ENCODE measurements at places on chromosomes 2 and 18. TPM values are rescaled to one million over a fixed set of nuclear protein-coding genes. Genes with fewer than 3 reads are reported as not detected.

GRCh38 chr18:79355433-79356335 is 40.0 kb upstream of the NFATC1 start:
- no peak for DNase-seq

DNA sequence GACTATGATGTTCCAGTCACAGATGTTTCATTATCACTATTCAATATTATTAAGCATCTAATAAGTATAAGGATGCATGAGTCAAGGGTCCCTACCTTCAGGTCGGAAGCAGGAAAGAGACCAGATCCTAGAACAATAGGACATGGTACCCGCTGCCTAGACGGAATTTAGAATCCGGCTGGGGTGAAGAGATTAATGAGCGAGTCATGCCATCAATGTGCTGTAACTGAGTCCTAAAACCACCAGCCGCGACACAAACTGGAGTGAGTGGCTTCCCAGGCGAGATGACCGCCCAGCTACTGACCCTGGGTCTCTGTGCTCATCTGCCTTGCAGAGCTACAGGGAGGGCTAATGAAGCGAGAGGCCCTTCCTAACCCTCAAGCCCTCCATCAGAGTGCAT is 73.6 kb downstream of the DNMT3A start:
- no peak for DNase-seq

DNA sequence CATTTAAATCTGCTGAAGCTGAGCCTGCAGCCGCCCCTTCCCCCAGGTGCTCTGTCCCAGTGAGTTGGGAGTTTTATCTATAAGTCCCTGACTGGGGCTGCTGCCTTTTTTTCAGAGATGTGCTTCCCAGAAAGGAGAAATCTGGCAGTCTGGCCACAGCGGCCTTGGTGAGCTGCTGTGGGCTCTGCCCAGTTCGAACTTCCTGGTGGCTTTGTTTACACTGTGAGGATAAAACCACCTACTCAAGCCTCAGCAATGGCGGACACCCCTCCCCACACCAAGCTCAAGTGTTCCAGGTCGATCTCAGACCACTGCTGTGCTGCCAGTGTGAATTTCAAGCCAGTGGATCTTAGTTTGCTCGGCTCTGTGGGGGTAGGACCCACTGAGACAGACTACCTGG is 97.3 kb downstream of the ACAA2 start:
- no peak for DNase-seq

DNA sequence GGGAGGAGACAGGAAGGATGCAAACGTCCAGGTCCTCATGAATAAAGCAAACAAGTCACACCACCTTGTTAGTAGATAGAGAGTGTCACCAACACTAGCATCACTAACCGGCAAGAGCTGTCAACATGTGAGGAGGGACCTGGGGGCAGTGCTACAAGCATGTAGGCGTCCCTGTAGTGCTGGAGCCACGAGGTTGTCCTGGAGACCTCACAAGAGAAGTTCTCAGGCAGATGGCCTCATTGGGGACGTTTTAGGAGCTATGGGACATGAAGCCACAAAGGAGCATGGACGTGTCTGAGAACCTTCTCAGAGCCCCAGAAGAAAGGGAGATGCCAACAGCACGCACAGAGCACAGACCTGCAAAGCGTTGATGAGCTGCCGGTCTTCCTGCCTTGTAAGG is 70.0 kb downstream of the COL6A3 start:
- no peak for DNase-seq

DNA sequence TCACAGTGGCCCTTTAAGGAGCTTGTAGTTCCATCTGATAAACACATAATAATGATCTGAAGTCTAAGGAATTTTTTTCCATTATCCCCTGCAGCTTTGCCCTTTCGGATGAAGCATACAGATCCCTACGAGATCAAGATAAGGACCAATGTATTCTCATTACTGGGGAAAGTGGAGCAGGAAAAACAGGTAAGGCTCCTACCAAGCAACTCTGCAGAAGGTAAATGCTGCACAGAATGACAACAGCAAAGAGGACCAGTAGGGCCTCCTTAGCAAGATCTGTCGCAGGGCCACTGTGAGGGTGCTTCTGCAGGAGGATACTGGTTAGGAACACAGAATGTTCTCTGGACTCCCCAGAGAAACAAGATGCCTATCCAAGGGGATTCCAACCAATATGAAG is 84.6 kb downstream of the MYO1B start:
- DNase-seq, result no peak

DNA sequence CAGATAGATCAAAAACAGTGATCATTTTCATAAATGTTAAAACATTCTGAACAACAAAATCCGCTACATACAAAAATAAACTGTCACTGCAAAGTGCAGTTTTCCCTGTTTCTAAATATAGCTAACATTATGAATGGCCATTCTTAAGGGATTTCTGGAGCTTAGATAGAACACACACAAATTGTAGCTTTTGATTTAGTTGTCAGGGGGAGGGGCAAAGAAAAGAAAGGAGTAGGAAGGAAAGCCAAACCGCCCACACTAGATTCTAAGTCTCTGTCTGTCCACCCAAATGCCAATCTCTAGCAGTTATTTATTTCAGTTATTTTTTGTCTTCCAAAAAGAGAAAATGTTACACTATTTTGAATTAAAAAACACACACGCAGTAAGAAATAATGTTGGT is 182.4 kb downstream of the CDH2 start:
- no peak for DNase-seq

GRCh38 chr2:44063033-44063432 is 67.2 kb upstream of the LRPPRC start:
- no peak for DNase-seq

DNA sequence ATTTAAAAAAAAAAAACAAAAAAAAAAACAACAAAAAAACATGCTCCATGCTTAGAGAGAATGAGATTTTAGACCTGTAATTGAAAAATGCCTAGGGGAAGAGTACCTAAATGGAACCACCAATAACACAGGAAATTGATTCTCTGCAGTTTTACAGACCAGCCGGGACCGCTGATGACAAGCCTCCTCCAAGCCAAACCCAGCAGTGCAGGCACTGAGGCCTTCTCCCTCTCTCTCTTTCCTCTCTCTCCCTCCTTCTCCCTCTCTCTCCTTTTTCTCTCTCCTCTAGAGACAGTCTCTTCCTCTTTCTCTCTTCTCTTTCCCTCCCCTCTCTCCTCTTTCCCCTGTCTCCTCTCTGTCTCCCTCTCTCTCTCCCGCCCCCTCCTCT is 228.8 kb upstream of the COPS8 start:
- no peak for DNase-seq

- DNase-seq, result peak; percentile 33
Observed at GRCh38 chr2:174561283-174561971, 36.2 kb downstream of the WIPF1 start.

GRCh38 chr2:231568098-231568784 is 24.4 kb upstream of the TEX44 start:
- no peak for DNase-seq

DNA sequence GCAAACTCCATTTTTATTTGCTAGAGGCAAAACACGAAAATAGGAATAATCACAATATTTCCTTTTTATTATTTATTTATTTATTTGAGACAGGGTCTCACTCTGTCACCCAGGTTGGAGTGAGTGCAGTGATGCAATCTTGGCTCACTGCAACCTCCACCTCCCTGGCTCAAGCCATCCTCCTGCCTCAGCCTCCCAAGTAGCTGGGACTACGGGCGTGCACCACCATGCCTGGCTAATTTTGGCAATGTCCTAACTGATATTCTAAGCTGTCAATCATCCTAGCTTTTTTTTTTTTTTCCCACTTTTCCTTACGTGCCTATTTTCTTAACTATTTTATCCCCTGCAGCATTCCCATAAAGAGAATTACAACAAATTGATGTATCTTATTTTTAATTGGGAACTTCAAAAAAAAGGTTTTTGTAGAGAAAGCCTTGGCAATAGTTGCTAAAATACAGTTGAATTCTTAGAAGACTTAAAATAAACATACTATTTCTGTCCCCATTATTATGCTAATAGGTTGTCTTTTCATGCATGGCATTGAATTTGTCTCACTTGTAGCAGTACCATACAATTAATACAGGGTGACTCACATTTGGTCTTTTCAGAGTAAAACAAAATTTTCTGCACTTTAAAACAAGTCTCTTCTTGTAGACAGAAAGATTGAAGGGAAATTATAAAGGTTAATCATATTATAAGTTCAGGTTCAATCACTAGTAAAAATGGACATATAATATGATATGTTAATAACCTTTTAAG is 153.5 kb downstream of the SLC39A10 start:
- DNase-seq, result no peak

- no peak for DNase-seq
Observed at GRCh38 chr2:78845664-78846185, 179.8 kb upstream of the REG3G start.

DNA sequence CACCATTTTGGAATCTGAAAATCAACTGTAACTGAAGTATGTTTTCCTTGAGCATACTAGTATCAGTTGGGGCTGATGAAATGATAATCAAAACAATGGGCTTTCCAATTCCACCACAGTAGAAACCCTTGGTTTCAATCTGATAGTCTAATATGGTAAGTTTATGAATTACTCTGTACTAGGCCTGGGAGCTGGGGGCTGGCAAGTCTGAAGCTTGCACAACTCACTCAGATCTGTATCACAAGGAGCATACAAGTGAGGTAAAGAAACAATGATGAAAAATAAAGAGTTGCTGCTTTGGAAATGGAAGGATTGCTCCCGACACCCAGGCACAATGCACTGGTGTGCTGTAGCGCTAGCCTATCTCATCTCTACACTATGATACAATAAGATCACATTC is 19.4 kb downstream of the ZEB2 start:
- DNase-seq, result no peak

GRCh38 chr2:197121255-197121654 is 189.3 kb downstream of the ANKRD44 start:
- DNase-seq, result no peak

- DNase-seq, result no peak
Observed at GRCh38 chr2:70962885-70963878, 15.2 kb upstream of the ANKRD53 start.

- DNase-seq, result no peak
Observed at GRCh38 chr2:65666156-65666725, 233.8 kb upstream of the SPRED2 start.

DNA sequence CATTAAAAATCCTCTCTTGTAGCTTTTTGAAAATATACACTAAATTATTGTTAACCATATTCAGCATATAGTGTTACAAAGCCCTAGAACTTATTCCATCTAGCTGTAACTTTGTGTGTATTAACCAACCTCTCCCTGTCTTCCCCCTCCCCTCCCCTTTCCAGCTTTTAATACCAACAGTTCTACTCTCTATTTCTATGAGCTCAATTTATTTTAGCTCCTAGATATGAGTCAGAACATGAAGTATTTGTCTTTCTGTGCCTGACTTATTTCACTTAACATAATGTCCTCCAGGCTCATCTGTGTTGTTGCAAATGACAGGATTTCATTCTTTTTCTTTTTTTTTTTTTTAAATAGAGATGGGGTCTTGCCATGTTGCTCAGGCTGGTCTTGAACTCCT is 45.1 kb downstream of the GPD2 start:
- no peak for DNase-seq

DNA sequence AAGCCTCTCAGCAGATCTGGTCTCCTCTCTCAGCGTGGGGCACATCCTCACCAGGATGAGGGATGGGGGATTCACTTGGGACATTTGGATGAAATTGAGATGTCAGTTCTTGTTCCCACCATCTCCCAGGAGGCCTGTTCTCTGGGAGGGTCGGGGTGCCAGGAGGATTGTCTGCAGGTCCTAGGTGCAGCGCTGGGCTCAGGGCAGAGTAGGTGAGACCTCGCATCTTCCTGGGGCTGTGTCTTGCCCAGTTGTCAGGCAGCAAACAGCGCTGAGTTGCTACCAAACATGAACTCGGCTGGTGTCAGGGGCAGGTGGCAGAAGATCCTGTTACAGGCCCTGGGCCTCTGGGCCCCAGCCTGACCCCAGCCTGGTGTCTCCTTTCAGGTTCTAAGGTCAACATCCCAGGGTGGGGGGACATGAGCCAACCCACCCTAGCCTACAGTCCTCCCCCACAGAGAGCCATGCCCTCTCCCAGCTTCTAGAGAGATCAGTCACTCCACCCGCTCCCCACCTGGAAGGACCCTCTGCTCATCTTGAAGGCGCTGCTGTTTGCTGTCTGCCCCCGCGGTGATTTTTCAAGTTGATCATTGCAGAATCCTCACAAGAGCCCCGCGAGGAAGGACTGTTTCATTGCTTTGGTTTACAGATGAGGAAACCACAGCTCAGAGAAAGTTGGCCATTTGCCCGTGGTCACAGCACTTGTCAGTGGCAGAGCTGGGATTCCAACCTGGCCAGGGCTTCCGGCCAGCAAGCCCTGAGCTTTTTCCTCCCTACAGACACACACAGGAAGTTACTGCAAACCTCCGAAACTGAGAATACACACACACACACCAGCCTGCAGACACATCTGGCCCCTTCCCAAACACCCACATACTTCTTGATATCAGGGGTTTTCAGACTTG is 83.9 kb downstream of the STPG4 start:
- no peak for DNase-seq

DNA sequence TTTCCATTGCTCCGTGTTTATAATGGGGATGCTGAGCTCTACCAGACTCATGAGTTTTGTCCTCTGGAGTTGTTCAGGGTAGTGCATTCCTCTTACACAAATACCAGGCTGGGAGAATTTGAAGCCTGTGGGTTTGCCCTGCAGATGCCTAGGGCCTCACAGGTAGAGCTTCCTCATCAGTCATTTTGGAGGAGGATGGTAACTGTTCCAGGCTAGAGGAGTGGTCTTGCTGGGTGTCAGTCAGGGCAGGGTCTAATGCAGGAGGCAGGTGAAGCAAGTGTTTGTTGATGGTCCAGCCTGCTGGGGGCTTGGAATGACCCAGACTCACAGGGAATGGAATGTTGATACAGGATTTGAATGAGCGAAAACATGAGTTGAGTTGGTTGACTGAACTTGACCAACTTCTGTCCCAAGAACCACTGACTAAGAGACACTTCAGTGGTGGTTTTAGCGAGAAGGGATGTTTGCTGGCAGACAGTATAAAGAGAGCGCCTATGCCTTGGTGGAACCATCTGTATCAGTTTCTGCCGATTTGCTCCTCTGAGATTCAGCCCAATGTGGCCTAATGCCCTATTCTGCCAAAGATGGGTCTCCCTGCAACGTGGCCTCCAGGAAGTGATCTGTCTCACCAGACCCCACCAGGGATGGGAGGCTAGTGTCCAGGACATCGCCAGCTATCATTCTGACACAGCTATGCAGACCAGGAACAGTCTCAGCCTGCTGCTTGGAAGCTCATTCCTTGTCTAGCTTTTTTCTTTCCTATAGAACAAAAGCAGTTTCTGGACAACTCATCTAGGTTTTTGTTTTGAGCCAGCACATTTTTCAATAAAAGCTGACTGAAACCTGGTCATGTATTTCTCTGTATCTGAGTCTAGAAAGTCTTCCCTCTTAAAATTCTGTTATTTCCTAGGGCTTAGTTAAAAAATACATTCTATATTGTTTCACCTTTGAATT is 9.3 kb downstream of the IL1R2 start:
- DNase-seq, result no peak

- DNase-seq, result no peak
Observed at GRCh38 chr18:13653746-13654433, 72.5 kb downstream of the FAM210A start.

Gene ATOH8
- polyA plus RNA-seq, result 13.0 TPM

Gene TMEM178A
- polyA plus RNA-seq, result 85.0 TPM

Gene RUFY4
- 0.08 TPM for polyA plus RNA-seq

Gene ASPRV1
- polyA plus RNA-seq, result 4.3 TPM

Gene GRB14
- polyA plus RNA-seq, result 60.4 TPM

Gene RTTN
- polyA plus RNA-seq, result 15.9 TPM

Gene GPR17
- 1.9 TPM for polyA plus RNA-seq

Data from renal pelvis (tissue), 12 donors.